ENCODE measurements at places on chromosomes 6 and 20.
A peak's percentile ranks its signal among the peaks of the same experiment; 100 is the strongest.

DNA sequence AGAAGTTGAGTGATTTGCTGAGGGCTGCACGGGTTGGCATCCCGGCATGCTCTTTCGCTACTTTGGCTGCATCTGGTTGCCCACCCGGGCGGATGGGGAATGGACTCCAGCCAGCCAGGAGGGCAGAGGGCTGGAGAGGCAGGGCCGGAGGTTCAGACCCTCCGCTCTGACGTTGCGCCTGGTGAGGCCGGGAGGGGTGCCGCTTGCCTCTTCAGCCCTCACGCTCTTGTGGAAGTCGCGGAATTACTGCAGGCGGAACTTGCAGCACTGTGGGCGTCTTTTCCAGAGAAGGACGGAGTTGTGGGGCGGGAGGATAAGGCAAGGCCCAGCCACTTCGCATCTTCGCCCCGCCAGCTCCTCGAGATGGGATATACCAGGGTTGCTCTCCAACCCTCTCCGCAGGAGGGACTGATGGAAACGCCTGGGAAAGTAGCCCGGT is 656 bp downstream of the RTEL1 start:
- DNase-seq = no peak

DNA sequence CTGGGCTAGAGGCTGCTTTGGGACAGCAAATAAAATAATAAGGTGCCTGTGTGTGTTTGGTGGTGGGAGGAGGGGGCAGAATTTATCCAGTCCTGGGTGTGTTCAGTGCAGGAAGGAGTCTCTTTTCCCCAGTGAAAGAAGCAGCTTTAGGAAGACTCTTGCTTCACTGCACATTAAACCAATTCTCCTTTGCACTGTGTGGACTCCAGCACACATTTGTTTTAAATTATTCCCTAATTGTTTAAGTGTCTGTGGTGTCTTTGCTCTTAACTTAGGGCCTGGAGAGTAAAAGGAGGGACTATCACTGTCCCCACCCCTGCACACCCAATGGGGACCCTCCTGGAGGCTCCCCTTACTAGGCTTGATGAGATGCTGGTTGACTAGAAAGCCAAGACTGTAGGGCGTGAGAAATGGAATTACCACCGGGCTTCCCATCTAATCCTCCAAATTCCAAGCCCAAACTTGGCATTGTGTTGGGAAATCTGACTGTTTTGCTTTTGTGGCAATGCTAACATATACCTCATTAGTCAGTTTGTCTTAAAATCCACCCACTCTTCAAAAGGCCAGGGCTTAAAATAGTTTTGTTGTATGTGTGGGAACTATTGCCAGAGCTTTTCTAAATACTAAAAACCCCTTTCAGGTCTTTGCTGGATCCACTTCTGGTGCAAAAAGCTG is 13.5 kb upstream of the DAAM2 start:
- DNase-seq = no peak

DNA sequence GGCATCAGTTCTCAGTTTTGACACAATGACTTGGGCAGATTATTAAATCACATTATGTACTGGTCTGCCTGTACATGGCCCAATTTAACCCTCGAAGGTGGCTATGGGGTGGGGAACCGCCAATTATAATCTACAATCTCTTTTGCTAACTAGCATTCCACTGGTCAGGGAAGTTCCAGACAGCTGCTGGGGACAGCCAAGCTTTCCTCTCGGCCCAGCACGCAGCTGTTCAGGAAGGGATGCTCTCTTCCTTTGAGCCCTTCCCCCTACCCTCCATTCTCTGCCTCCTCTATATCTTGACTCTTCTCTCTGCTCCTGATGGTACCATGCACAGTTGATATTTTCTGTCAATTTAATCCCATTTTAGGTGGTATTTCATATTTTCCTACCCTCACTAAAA is 233.5 kb upstream of the AGPAT4 start:
- DNase-seq = no peak

GRCh38 chr20:23629017-23629541 is 8.7 kb downstream of the CST3 start:
- DNase-seq = no peak

- DNase-seq = no peak
These were observed 53.4 kb upstream of the CD93 start for GRCh38 chr20:23139524-23139923.

GRCh38 chr6:34273242-34273805 is 24.5 kb upstream of the SMIM29 start:
- no peak for DNase-seq

DNA sequence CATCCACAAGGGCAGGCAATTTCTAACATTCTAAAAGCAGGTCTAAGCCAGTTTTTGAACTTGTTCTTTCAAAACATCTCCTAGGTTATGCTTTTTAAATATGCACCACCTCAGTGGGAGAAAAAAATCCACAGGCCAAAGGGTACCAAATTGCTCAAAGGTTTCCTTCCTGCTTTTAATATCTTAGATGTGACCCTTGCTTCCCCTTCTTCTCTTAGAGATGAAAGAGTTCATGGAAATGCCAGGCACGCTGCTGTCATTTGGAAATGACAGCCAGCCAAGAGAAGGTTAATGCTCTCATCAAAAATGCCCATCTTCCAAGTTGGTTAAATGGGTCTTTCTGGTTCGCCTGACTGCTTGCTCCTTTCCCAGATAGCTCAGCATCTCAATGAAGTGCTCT is 497.1 kb downstream of the CD83 start:
- no peak for DNase-seq

DNA sequence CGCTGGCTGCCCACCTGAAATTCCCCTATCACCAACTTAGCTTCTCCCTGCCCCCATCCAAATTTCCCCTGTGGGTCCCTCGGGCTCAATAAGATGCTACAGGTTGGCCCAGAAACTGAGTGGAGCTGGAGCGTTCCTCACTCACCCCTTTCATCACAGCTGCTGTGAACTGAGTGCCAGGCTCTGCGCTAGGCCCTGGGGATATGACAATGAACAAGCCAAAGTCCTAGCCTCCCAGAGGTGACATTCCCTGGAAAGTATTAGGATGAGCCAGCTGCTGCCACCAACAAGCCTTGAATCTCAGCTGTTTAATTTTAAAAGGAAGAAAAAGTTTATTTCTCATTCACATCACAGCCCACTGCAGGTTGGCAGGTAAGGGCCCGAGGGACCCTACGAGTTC is 86.6 kb upstream of the EYA2 start:
- DNase-seq = peak; percentile 16

GRCh38 chr6:55729665-55730064 is 145.7 kb downstream of the BMP5 start:
- DNase-seq = no peak

DNA sequence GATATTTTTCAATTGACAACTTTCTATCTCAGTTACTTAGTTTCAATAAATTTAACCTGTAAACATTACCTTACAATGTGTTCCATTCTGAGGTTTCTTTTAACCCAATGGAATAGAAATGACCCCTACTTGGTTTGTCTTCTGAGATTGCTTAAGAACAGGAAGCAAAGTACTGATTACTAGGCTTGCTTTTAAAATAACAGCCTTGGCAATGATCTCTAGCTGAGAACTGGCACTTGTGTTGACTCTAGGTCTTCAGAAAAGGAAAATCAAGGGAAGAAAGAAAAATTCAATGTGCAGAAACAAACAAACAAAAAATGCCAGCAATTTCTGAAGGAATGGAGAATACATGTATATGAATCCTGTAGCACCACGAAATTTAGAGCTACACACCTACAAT is 66.1 kb downstream of the SYNE1 start:
- no peak for DNase-seq

- DNase-seq = no peak
These were observed 89.3 kb downstream of the HTR1B start for GRCh38 chr6:77373955-77374354.

DNA sequence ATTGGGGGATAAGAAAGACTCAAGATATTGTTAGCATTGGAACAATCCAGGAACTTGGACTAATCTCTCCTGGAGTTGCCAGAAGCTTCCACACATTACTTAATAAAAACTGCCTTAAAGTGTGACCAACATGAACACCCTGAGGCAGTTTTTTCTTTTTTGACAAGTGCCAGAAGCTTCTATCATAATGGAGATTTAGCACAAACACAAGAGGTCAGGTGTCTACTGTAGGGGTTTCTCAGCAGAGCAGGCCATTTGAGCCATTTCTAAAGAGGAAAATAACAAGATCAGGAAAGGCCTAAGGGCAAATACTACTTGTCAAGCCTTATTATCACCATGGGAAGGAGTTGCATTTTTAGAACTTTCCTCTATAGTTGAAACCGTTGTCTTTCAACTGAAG is 361.5 kb downstream of the EPM2A start:
- no peak for DNase-seq

- no peak for DNase-seq
These were observed 411.5 kb downstream of the TENT5A start for GRCh38 chr6:81340946-81341345.

GRCh38 chr6:98687752-98688151 is 146.6 kb upstream of the POU3F2 start:
- DNase-seq = no peak

DNA sequence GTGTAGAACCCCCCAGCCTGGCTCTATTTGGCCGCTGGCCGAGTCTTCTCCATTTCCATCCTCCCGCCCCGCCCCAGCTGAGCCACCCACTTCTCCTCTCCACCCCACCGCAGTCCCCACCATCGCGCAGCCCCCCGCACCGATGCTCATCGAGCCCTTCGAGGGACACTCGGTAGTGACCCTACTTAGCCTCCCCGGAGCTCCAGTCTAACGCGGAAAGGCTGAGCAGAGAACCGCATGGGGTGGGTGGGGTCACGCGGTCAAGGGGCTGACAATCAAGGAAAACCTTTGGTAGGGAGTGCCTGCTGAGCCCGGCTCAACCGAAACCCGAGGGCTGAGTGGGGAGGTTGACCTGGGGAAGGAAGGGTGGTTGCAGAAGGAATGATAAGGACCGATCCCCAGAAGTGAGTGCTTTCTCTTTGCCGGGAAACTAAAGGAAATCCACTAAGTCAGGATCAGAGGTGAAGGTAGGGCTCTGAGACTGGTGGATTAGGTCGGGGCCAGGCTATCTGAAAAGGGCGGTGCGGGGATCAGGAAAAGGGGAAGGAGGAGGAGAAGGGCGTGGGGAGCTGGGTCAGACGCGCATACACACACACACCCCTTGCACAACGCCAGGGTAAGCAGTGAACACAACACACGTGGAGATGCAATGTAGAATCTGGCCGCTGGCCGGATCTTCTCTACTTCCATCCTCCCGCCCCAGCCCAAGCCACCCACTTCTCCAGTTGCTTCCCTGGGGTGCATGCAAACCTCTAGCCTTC is 49.8 kb downstream of the CPXM1 start:
- DNase-seq = no peak

GRCh38 chr20:34710861-34711574 is 6.9 kb downstream of the TP53INP2 start:
- DNase-seq = no peak

GRCh38 chr6:116450769-116451740 is 10.1 kb upstream of the CALHM6 start:
- no peak for DNase-seq

DNA sequence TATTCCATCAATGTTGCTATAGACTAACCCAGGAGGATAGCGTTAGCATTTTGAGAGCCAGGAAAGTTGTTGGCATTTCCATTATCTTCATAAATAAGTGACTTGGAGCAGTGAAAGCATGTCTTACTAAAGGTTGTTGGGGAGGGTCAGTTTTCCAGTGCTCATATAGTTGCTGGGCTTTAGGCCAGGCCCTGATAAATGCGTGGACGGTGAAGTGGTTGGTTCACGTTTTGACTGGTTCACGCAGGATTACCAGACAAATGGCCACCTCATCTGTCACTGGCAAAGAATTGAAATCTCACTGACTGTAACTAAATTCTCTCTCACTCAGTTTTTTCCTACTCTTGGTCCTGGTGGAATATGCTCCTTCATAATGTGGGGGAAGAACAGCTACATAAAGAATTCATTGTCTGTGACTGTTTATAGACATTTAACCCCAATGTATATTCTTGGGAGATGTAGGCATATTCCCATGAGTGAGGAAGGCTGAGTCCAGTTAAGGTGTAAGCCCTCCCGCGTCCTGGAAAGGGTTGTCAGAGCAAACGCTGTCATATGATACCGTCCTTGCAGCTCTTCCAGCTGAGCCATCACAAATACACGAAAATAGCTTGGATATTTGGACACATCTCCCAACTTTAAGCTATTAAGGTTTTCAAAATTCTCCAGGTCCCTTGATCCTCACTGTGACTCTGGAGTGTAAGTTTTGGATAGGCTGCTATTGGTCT is 27.8 kb downstream of the LRRC1 start:
- no peak for DNase-seq

DNA sequence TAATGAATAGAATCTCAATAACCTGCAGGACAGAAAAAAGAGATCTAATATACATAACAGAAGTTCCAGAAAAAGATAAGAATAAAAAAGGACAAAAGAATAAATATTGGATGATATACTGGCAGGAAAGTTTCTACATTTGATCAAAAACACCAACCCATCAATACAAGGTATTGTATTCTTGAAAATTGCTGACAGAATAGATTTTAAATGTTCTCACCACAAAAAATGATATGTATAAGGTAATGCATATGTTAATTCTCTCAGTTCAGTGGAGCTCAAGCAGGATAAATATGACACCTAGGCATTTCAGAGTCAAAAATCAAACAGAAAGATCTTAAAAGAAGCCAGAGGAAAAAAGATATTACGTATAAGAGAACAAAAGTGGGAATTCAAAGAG is 43.8 kb downstream of the SERAC1 start:
- no peak for DNase-seq

DNA sequence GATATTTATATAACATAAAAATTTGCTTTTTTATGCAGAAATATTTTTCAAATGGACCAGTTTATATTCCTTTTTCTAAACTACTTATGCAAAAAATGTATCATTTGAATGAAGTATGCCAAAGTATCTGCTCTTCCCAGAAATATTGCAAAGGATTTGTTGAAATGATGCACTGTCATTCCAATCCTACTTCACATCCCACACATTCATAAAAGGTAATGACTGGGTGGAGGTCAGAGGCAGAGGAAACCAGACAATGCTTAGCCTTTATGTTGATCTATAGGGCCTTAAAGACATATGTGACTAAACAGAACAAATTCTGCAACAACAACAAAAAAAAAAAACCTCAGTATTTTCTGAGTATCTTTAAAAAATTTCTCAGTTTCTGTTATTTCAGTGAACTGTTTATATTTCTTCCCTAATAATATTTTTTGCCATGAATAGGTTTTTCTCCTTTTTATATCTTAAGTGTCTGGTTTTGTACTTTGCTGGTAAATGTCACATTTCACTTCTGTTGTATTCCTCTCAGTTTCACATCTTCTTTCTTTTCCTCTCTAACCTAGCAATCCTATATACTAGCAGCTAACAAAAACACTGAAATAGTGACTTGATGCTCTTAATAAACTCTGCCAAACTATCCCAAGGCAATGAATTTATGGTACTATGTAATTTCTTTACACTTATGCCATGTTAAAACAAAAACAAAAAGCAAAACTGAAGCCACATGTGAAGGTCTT is 374.1 kb downstream of the BCKDHB start:
- DNase-seq = no peak

DNA sequence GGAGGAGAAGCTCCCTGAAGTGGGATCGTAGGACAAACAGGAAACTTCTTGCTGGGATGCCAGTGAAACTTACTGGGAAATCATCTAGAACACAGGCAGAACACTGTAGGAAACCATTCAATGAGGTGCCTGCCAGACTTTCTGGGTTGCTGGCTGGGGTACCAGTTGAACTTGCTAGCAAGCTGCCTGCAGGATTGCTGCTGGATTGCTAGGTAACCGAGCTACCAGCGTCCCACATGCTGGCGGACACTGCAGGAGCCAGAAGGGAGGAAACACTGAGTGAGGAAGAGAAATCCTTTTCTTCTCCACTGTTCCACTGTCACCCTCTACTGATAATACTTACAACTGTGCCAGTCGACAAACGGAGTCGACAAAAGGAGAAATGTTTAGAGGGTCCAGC is 91.3 kb upstream of the SLC35B3 start:
- no peak for DNase-seq
